Activated T-cell treated with anti-CD3 and anti-CD28 coated beads, Interleukin-2, amount 50 U/mL, for 72 hours (primary cell): ENCODE measurements at places on chromosomes 4 and X.

DNA sequence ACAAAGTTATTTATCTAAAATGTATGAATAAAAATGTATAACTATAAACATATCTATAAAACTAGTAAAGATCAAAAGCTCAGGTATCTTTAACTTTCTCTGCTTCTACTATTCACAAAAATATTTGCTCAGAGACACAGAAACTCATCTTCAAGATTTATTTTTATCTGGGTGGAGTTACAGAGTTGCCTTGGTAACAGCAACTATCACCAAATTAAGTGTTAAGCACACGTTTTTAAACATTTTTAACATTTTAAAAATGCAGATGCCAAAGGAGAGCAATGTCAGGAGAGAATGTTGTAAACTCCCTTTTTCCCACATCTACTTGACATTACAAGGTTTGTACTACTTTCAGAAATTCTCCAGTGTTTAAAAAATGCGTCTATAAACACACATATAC, 71.4 kb downstream of the SNCA start:
- H3K27me3 ChIP-seq, result no peaks in the 10 kb centered on the region
- H3K4me1 ChIP-seq, result no peaks in the 10 kb centered on the region
- no peaks in the 10 kb centered on the region for H3K36me3 ChIP-seq
- DNase-seq, result no peak
- H3K4me3 ChIP-seq, result no peak overlapping the region

DNA sequence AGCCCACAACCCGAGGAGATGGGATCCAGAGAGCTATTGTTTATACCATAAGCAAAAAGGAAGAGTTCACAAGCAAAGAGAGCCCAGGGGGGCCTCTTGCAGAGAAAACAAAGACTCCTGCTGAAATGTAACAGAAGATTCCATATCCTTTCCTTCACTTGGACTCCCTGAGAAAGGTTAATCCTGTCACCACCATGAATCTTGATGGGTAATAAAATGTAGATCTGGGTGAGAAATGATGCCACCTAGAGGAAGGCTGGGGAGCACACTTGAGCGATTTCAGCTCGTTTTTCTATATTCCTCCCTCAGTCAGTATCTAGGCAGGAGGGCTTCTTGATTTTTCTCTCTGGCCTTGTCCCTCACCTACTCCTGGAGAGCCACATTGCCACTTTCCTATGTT, 10.2 kb upstream of the KCNE5 start:
- H3K36me3 ChIP-seq, result no peaks in the 10 kb centered on the region
- no peak overlapping the region for H3K27ac ChIP-seq
- no peaks in the 10 kb centered on the region for H3K4me1 ChIP-seq
- no peak overlapping the region for H3K4me3 ChIP-seq

- no peaks in the 10 kb centered on the region for H3K36me3 ChIP-seq
- H3K4me3 ChIP-seq, result no peak overlapping the region
- peaks cover 10% of the 10 kb centered on the region for H3K27me3 ChIP-seq
- no peaks in the 10 kb centered on the region for H3K4me1 ChIP-seq
Observed at GRCh38 chr4:139599594-139600374, 43.8 kb upstream of the SETD7 start.

DNA sequence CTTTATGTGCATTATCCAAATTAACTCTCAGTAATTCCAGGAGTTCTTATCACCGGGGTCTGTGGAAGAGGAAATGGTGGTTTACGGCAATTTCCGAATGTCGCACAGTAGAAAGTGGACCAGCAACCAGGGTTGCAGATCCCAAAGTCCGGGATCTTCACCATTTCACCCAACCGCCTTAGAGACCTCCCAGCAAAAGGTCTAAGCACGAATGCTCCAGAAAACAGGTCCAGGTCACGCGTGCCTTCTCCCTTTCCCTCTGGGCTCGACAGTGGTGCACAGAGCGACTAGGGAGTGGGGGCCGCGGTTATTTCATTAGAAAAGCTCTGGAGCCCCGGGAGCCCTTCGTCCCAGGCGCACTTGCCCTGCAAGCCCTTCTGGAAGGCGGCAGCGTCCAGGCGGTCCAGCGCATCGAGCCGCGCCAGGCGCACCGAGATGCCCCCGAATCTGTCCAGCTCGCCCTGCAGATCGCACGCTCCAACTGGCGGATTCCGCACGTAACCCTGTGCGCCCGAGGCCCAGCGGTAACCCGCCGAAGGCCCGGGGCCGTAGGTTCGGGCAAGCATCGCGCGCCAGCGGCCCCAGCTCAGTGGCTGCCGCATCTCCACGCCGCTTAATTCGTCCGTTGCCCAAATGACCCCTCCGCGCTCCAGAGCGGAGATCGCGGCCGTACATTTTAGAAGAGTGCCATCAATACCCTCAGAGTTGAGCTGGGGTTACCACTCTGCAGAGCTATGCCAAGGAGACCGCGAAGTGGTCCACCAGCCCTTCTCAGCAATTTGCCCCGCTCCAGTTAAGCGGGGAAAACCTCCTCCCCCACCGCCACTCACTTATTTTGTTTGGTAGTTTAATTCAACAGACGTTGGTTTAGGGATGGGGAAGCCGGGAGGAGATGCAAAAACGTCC, at the start of gene NUDT6:
Gene NUDT6, minus strand, starts transcription at position 627 of the 906 bp plus-strand sequence. Its CDS starts 25 bp downstream, at position 602.
- peak; percentile 54 for DNase-seq
- H3K27ac ChIP-seq, result peak within 1 kb of the TSS; percentile 98
- H3K4me1 ChIP-seq, result peaks cover 9% of the 10 kb centered on the region
- H3K27me3 ChIP-seq, result no peaks in the 10 kb centered on the region

DNA sequence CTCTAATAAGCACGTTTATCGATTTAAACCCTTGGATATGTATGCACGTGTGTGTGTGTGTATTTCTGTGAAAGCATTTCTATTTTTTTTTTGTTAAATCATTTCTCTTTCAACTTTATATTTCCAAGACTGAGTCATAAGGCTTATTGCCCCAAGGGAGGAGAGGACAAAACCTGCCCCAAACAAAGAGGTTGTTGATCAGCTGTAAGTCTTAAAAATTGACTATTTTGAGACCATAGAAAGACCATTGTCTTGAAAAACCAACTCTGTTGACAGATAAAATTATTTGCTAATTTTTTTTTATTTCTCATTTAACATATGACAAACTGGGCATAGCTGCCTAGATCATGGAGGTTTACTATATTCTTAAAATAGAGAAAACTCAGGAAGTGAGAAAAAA, 222.4 kb downstream of the FMR1NB start:
- no peak overlapping the region for H3K27ac ChIP-seq
- H3K4me1 ChIP-seq, result no peaks in the 10 kb centered on the region
- peaks cover 3% of the 10 kb centered on the region for H3K36me3 ChIP-seq
- no peak for DNase-seq
- no peak overlapping the region for H3K4me3 ChIP-seq
- peaks cover 13% of the 10 kb centered on the region for H3K27me3 ChIP-seq
